ENCODE measurements at places on chromosomes 13 and 19.

GRCh38 chr13:37379841-37380240 is 218.7 kb downstream of the POSTN start:
- no peak for DNase-seq

DNA sequence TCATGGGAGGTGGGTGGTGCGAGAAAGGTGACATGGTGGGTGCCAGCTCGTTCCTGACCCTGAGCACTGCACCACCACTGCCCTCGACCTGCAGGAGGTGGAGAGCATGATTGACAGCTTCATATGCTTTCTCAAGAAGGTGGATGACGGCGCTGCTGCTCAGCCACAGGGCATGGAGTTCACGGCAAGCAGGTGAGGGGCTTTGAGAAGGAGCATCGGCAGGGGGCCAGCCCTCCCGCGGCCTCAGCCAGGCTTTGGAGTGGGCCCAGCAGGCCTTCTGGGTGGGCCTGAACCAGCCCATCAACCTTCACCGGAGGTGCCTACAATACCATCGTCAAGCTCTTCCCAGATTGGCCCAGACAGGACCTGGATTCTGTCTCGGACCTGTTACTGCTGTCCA is 18.9 kb upstream of the ZNF14 start:
- DNase-seq = no peak

GRCh38 chr13:27917121-27917947 is 2.5 kb upstream of the PDX1 start:
- DNase-seq = peak; percentile 37

DNA sequence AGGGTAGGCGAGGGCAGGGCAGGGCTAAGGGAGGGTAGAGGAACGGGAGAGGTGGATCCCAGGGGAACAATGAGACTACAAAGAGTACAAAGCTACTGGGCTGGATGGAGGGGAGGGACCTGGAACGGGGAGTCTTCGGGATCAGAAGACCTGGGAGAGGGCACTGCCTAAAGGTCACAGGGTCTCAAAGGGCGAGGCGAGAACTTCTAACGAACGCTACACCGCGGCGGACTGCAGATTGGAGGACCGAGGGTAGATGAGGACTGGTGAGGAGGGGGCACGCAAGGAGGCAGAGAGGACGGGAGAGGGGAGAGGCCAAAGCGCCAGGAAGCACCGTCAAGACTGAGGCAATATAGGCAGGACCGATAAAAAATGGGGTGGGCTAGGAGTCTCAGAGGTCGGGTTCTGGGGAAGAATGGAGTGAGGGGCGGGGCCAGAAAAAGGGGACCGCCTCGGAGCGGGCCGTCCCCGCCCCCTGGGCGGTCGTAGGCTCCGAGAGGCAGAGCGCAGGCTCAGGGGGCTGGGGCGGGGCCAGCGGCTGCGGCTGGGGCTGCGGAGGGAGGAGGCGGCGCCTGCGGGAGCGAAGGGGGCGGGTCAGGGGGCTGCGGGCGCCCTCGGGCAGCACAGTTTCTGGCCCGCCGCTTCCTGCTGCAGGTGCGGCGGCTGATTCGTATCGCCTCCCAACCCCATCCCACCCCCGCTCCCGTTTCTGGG is 1.3 kb upstream of the KCNC3 start:
- DNase-seq = peak; percentile 93

- DNase-seq = no peak
Measured at GRCh38 chr19:8167985-8168384, 18.6 kb upstream of the FBN3 start.

GRCh38 chr19:5001615-5002014 is 32.7 kb downstream of the KDM4B start:
- peak; percentile 46 for DNase-seq

- DNase-seq = no peak
Measured at GRCh38 chr19:858284-858683, 1.2 kb upstream of the CFD start.

GRCh38 chr13:97306645-97307044 is 84.5 kb downstream of the MBNL2 start:
- no peak for DNase-seq

DNA sequence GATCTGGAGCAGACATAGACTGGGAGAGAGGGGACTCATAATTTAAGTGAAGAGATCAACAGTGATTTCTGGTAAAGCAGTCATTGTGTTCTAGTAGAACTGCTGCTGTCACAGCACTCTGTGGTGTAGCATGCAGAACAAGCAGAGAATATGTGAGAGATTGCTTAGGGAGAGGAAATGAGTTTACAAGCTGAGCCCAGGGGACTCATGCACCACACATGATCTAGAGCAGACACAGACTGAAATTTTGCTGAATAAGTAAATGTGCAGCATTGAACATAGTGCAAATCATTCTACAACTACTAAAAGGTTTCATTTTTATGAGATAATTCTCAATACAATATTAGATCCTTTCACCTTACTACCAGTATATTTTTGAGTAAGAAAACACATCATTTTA is 125.7 kb downstream of the MYO16 start:
- DNase-seq = no peak

DNA sequence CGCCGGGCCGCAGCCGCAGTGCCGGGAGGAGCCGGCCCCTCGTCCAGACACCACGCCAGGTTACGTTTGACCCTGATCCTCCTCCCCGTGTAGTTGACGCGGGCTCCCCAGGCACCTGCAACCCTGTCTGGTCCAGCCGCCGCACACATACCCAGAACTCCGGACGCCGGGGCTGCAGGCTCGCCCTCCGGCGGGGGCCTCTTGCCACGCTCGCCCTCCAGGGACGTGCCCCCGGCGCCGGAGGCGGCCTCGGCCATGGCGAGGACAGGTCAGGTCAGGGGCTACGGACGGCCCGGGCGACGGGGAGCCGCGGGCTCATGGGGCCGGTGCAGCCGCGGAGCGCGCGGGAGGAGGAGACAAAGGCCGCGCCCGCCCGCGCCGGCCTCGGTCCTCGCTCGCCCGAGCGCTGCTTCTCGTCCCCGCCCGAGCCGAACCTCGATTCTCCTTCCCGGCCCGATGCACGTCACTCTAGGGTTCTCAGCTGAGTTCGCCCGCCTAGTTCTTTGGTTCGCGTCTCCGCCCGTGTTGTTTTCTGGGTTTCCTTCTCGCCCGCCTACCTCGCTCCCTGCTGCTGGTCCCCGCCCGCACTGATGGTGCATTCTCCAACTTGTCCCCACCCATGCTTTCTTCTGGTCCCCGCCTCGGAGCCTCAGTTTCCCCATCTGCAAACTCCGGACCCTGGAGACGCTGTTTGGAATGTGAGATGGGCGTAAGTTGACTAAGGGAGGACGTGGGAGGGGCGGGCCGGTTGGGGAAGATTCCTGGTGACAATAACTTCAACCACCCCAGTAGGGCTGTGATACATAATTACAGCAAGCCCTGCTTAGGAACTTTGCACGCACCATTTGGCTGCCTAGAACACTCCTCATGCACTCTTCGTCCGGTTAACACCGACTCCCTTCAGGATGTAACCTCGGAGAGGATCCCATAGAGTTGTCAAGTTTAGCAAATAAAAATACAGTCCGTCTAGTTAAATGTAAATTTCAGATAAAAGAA is at the start of gene ANO8:
Gene ANO8 (minus strand): TSS at position 442 of the 996 bp plus-strand sequence. CDS start 185 bp downstream, at position 257.
- DNase-seq = peak; percentile 98

- DNase-seq = no peak
Measured at GRCh38 chr13:107960301-107960700, 255.0 kb downstream of the LIG4 start.

DNA sequence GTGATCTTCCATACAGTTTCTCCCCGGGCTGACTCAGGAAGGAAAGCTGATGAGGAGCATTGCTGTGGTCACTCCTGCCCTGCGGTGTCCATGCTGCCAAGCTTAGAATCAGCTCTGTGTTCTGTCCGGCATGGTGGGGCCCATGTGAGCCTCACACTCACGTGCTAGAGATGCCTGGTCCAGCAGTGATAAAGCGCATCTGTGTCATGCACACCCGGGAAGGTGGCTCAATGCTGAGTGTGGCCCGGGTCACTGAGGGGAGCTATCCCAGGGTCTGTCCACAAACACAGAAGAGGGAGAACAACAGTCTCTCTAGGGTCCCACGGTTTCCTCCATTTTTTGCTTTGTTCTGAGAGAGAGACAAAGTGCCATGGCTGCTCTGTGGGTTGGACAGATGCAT is 3.5 kb upstream of the LILRB1 start:
- no peak for DNase-seq

DNA sequence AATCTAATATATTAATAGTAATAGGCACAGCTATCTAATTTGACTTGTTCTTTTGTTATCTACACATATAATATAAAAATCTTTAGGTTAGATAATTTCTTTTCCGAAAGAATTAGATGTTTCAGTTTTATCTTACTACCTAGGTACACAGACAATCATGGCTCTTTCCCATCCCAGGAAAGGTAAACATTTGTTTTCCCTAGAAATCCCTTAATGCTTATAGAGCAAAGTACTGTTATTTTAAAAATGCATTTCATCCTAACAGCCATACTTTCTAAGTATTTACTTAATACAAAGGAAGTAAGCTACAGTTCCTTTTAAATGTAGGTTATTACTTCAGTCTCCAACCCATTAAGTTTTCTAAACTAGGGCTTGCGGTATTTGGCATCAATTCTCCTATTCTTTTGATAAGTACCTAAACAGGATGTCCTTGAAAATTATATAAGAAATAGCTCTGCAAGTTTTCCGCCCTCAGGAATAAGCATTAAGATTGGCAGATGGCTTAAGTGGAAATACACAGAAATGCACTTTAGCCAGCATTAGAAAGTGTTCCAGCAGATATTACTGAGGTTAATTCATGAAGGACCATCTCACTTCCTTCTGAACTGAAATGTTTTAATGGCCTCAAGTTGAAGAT is 616.2 kb upstream of the SPRY2 start:
- DNase-seq = no peak

DNA sequence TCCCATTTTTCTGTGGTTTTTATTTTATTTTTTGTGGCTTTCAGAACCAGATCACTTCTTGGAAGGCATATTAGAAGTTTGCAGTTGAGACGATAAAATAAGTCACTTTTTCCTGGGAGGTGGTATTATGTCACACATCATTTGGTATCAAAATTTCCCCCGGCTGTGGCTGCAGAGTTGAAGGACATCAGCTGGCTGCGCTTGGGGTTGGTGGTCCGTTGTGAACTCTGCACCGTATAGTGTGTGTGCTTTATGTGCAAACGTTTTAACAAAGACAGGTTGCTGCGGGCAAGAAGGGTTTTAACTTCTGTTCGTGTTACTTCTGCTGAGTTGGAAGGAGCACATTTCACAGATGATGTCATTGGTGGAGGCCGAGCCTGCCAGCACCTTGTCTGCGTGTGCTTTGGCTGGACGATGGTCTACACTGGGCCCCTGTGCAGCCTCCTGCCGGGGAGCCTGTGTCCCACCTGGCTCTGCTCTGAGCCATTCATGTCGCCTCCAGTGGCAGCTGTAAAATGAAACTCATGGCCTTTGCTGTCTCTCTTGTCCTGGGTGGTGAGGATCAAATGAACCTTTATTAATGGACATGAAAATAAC is 9.6 kb downstream of the ATP11A start:
- no peak for DNase-seq

DNA sequence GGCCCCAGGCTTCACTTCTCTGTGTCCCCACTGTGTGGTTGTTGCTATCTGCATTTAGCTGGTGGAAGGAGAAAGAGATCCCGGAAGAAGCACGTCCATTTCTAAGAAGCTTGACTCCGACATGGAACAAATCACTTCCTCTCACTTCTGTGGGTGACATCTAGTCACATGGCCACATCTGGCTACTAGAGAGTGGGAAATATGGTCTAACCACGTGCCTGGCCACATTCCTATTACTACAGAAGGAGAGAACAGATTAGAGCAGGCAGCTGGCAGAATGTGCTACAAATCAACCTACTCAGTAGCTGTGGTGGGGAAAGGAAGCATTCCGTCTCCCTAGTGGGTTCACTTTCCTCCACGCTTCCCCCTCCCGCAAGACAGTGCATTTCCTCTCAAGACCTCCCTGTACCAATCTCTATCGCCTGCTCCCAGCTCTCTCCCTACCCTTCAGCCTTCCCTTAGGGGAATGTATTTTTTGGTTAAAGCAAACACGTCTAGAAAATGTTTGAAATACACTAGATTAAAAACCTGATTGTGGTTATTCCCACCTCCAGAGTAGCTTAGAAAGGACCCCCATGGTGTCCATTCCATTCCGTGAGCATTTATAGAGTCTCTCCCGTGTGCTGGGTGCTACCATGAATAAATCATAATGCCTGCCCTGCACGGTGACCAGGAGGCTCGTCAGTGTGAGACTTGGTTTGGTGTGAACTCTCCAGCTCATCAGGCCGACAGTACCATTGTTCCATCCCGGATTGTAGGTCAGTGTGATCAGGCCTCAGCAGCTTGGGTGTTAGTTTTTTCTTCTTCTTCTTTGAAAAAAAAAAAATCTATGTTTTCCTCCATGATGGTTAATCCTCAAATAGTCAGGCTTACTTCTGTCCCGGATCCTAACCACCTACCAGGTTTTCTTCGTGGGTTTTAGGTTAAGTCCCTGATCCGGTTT is 8.0 kb upstream of the AMER2 start:
- no peak for DNase-seq

DNA sequence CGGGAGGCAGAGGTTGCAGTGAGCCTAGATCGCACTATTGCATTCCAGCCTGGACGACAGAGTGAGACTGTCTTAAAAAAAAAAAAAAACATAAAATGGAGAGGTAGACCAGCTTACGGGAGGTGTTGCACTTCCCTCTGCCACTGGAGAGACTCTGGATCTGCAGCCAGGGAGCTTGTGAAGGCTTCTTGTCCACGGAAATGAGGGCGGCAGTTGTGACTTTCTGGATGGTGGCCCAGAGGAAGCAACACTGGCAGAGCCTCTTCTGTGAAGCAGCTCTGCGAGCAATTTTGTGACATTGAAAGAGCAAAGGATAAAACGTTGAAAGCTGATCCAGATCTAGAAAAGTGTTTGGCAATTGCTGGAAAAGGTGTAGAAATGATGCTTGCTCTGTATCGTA is 10.4 kb downstream of the SPINT2 start:
- DNase-seq = no peak

- no peak for DNase-seq
Measured at GRCh38 chr13:30711375-30711774, 24.0 kb upstream of the ALOX5AP start.

GRCh38 chr13:94996445-94996844 is 284.1 kb upstream of the SOX21 start:
- no peak for DNase-seq

GRCh38 chr19:36482876-36483275 is 6.5 kb downstream of the ZNF566 start:
- DNase-seq = no peak

GRCh38 chr19:33868788-33869412 is 72.2 kb downstream of the KCTD15 start:
- DNase-seq = no peak

GRCh38 chr13:54486421-54487166 is 1458.0 kb downstream of the OLFM4 start:
- peak; percentile 31 for DNase-seq

GRCh38 chr13:61927648-61928047 is 512.0 kb upstream of the PCDH20 start:
- no peak for DNase-seq
